ENCODE measurements at places on chromosomes 16 and 17.
A peak's percentile ranks its signal among the peaks of the same experiment; 100 is the strongest.

DNA sequence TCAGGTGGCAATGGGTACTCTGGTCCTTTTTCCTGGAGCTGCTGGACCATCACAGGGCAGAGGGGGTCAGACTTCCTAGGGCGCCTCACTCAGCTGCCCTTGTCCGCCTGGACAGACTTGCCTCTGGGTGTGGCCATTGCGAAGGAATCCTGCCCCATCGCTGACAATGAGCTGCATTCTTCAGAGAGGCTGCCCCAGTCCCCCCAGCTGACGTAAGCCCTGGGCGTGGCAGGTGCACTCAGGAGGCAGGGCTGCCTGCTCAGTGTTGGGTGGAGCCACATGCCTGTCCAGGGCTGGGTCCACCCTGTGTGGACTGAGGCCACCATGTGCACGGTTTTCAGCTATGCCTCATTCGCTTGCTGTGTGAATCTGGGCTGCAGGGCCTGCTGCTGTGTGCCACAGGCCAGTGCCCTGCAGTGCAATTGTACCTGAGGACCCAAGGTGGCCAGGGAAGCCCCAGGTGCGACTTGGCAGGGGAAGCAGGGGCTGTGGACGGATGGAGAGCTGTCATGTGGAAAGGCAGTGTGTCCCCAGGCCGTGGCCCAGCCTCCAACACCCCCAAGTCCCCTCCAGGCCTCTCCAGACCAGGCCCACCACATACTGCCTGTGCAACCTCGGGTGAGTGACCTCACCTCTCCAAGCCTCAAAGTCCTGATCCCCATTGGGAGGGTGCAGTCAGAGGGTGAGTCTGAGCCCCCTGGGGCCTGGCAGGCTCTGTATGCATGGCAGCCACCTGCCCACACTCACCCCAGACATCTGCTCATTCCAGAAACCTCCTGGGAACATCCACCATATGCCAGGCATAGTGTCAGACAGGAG lies 14.0 kb upstream of the MPRIP start:
- no peak for DNase-seq

- DNase-seq, result no peak
Observed at GRCh38 chr16:28133666-28134065, 70.2 kb upstream of the GSG1L start.

DNA sequence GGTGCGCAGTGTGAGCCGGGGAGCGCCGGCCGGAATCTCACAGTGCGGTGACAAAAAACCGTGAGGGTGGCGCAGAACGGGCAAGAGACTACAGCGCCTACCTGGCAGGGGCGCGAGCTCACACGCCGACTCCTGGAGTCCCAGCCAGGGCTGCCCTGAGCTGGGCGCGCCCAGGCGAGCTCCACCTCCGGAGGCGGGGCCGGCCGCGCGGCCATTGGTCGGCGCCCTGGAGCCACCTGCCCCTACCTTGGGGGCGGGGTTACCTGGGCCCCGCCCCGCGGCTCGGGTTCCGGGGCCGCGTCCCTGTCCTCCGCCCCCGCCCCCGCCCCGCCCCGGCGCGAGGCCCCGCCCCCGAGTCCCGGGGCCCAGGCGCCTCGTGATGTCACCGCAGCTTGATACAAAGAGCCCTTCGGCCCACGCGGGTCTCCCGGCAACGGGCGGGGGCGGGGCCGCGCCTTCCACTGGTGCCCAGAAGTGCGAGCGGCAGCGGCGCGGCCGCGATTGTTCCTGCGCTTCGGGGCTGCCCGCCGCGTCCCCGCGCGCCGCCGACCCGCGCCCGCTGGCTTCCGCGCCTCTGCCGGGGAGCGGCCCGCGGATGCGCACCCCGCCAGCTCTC lies 96.3 kb downstream of the RAB11FIP4 start:
- DNase-seq, result peak; percentile 85

DNA sequence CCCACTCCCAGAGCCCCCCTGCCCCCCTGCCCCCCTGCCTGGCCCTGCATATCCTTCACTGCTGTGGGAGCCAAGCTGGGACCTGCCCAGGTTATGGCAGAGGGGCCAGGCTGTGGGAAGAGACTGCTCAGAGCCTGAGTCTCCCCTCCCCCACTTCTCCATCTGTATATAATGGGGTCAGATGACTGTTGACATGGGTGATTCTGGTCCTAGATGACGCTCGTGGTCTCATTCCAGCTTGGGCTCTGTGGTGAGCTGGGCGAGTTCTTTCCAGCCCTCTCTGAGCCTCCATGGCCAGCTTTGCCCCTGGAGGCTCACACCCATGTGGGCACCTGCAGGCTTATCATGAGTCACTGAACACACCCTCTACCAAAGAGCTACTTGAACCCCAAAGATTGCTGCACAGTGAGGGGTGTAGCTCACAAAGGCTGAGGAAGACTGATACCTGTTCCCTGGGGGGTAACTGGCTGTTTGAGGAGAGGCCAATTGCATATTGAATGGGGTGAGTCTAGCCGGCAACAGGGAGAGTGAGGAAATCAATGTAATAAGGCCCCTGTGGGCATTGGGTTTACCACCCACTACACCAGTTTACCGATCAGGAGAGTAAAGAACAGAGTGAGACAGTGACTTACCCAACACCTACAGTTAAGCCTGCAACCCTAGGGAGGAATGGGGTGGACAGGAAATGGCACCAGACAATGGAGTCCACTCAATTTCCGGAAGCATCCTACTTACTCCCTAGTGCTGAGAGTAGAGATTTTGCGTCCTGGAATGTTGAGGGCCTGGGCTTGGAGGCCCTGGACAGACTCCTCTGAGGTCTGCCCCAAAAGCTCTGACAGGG lies 4.2 kb upstream of the SREBF1 start:
- DNase-seq, result no peak

GRCh38 chr17:40452921-40453378 lies 9.7 kb downstream of the IGFBP4 start:
- no peak for DNase-seq

DNA sequence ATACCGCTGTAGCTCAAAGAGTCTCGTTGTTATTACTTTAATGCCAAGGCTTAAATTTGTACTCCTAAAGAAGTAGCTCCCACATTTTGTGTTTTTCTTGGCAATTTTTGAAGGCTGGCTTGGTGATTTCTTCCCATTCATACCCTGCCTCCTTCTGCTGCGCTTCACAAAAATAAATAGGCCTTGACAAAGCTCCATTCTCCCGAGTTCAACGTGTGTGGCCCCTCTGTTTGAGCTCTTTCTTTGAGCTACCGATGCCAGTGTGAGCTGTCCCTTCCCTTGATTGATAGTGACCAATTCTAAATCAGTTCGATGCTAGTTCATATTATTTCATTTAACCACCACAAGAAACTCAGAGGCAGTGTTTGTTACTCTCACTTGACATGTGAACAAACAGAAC lies 96.8 kb downstream of the MAP2K6 start:
- DNase-seq, result no peak

DNA sequence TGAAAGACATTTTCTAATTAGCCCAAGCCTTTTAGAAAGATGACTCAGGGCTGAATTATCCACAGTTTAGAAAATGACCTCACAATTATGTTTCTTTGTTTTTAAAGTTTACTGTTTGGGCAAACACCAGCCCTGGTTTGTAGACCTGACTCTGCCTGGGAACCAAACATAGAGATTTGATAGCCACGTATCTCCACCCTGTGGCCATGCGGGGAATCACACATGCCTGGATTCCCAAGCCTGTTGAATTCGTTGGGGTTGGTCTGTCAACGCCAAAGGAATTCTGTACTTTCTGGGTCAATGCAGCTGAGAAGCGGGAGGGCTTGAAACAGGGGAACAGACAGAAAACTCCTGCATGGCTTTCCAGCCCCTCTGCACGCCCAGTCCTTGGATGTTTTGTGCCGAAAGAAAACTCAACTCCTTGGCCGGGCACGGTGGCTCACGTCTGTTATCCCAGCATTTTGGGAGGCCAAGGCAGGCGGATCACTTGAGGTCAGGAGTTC lies 26.9 kb downstream of the CD300A start:
- peak; percentile 52 for DNase-seq

DNA sequence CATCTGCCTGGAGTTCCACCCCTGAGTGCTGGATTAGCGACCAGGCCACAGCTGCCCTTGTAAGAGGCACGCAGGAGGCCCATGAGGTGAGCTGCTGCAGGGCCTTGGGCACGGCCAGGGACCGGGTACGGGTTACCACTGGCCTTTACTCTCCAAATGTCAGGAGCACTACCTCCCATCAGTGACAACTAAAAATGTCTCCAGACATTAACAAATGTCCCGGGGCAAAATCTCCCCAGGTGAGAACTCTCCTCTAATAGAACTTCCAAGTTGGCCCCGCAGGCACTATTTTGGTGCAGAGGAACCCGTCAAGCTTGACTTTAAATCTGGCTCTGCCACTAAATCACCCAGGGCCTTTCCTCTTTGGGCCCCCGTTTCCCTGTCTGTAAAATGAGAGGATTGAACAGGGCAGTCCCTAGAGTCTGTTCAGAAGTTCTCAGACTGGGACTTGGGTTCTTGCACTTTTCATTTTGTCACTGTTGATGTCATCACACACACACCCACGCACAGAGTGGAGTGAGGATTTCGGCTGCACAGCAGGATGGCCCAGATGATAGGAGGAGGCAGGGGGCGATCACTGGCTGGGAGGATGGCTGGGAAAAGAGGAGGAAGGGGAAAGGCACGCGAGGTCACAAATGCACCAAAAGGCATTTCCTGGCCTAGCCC lies 24.5 kb upstream of the MAPT start:
- DNase-seq, result no peak

GRCh38 chr16:69105501-69106361 lies at the start of gene HAS3:
Gene HAS3 (plus strand): TSS chr16:69105653. CDS start chr16:69109396, 3,743 bp downstream.
- no peak for DNase-seq

GRCh38 chr17:76250141-76250540 lies 9.8 kb upstream of the RNF157 start:
- no peak for DNase-seq

GRCh38 chr16:54336631-54337204 lies 50.1 kb upstream of the IRX3 start:
- DNase-seq, result no peak

DNA sequence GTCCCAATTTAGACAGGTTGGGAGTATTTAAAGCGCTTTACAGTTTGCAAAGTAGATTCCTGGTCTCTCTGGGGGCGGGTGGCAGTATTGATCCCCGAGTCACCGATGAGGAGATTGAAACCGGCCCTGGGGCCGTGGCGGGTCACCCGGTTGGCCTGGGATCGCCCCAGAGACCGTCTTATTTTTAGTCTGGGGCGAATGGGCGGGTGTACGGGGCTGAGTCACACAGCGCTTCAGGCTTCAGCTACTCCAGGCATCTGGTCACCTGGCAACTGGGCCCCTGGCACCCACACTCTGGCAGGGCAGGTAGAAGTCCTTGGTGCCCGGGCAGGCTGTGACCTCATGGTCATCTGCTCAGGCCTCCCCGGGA lies 669 bp downstream of the MIEF2 start:
- DNase-seq, result peak; percentile 32

GRCh38 chr16:55678161-55678821 lies 22.5 kb downstream of the SLC6A2 start:
- no peak for DNase-seq

GRCh38 chr16:11367483-11367906 lies 22.2 kb downstream of the RMI2 start:
- DNase-seq, result no peak

DNA sequence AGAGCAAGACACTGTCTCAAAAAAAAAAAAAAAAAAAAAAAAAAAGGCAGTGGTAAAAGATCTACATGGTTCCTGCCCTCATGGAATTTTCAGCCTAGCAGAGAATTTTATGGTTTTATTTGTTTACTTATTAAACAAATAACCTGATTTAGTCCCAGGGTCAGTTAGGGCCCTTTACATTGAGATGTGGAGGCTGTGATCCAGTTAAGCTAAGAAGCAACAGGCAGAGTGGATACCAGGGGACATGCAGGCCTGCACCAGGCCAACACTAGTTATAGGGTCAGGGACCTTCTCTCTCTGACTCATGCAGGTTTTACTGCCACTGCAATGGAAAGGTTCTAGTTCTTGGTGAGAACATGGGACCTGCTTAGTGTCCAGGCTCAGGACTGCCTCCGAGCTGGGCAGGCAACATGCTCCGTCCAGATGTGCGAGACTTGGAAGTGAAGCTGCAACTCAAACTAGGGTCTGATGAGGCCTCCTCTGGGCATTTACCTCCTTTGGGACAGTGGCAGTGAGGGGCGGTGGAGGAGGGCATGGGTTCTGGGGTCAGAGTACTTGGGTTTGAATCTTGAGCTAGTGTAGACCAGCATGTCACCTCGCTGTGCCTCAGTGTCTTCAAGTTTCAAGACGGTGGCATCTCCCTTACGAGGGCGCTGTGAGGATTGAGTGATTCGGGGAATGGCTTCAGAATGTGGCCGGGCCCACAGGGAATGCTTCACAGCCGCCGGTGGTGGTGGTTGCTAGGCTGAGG lies 301.8 kb downstream of the CPPED1 start:
- no peak for DNase-seq

DNA sequence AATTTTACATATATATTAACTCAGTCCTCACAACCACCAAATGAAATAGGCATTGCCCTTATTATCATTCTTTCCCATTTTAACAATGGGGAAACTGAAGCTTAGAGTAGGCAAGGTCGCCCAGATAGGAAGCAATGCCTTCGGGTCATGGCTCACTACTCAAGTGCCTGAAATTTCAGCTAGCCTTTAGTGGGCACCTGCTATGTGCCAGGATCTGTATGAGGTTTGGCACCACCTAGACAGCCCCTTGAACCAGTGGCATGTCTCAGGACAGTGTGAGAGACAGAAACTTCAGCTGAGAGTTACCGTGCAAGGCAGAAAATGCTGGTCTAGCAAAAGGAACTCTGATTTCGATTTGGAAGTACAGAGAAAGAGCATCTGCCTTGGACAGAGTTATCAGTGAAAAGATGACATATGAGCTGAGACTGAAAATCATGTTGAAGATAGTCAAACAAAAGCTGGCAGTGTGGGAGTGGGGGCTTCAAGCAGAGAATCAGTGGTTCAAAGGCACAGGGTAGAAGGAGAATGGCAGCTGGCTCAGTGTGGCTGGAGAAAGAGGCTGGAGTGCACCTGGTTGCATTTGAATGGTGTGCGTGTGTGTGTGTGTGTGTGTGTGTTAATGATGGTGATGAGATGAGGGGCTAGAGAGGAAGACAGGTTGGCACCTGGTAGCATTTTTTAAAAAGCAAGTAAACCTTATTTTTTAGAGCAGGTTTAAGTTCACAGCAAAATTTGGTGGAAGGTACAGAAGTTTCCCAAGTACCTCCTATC lies 29.1 kb downstream of the CDH13 start:
- no peak for DNase-seq

DNA sequence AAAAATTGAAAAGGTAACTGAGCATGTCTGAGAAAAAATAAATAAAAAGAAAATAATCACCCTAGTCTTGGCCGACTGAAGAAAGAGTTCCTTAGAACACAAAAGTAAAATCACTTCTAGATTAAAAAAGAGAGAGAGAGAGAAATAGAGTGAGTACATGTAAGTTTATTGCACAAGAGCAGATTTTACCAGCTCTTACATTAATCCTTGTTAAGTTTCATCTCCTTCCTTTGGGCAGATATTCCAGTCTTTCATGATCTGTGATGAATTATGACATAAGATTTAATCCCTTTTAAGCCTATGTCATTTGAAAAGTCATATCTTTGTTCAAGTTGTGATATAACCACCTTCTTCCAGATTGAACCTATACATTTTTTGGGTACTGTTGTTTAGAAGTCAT lies 54.8 kb downstream of the NFAT5 start:
- no peak for DNase-seq

GRCh38 chr16:88405216-88406060 lies 22.7 kb downstream of the ZNF469 start:
- no peak for DNase-seq

GRCh38 chr16:12819126-12820117 lies 15.7 kb upstream of the CPPED1 start:
- peak; percentile 64 for DNase-seq

- no peak for DNase-seq
Observed at GRCh38 chr16:67294938-67295361, 15.6 kb downstream of the PLEKHG4 start.

- DNase-seq, result no peak
Observed at GRCh38 chr17:15946611-15947120, 1.7 kb downstream of the ADORA2B start.

All from stimulated activated CD4-positive, alpha-beta T cell treated with anti-CD3 and anti-CD28 coated beads, Interleukin-4, amount 100 ng/mL, for 48 hours (primary cell).